ENCODE measurements at places on chromosomes 6 and 20. TPM values are rescaled to one million over a fixed set of nuclear protein-coding genes. Genes with fewer than 3 reads are reported as not detected.
A peak's percentile ranks its signal among the peaks of the same experiment; 100 is the strongest.

DNA sequence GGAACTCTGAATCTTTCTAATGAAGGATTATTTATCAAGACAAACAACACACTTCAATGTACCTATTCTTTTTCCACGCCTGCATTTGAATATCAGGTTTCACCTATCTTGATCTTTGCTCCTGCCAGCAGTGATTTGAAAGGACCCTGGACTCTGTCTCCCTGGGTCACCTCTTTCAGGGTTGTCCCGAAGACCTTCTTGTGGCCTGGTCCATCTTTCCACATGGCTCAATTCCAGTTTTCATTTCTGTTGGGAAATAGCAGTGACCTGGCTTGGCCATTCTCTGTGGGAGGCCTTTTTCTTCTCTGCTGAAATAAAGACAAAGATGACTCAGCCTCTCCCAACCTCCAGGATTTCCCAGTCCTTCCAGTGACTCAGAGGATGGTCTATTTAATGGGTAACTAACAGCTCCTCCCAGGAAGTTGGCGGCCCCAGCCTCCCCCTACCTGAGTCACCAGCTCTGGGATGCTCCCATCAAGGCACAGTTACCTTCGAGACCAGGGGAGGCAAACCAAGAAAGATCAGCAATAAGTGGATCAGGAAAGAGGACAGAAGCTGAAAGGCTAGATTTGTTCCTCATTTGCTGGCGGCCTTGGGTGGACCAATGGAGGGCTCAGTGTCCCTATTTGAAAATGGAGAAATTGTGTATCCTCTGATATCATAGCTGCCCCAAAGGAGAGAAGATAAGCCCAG, 120.2 kb upstream of the RNF24 start:
- H3K27me3 ChIP-seq: no peaks in the 10 kb centered on the region
- H3K4me3 ChIP-seq: no peak overlapping the region
- H3K27ac ChIP-seq: no peak overlapping the region

DNA sequence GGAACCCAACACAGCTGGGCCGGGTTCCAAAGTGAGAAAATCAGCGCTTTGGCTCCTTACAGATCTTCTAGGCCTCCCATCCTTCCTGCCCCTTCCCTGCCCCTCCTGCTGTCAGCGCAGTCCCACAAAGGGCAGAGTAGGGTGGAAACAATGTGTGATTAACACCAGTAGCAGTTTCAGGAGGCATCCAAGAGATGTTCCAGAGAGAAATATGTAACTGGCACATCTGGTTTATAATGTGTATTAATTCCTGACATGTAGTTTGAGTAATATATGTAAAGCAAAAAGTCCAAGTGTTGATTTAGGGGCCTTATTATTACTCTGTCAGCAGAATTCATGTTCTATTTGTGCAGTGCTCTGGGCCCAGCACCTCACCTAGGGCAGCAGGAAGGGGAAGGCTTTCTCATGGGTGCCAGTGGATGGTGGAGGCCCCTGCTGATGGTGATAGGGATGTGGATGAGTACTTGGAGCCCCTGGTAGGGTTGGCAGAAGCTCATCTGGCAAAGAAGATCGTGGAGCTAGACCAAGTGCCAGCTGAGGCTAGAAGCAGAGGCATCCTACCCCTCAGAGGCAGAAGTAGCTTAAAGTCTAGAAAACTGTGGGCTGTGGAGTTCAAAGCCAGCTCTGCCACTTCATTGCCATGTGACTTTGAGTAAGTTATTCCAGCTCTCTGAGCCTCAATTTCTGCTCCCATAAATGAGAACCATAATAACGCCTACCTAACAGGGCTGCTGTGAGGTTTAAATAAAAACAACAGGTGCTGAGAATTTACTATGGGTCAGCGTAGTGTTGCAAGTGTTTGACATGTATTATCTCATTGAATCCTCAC, 22.4 kb upstream of the RALY start:
- no peaks in the 10 kb centered on the region for H3K27me3 ChIP-seq
- H3K4me3 ChIP-seq: no peak overlapping the region

DNA sequence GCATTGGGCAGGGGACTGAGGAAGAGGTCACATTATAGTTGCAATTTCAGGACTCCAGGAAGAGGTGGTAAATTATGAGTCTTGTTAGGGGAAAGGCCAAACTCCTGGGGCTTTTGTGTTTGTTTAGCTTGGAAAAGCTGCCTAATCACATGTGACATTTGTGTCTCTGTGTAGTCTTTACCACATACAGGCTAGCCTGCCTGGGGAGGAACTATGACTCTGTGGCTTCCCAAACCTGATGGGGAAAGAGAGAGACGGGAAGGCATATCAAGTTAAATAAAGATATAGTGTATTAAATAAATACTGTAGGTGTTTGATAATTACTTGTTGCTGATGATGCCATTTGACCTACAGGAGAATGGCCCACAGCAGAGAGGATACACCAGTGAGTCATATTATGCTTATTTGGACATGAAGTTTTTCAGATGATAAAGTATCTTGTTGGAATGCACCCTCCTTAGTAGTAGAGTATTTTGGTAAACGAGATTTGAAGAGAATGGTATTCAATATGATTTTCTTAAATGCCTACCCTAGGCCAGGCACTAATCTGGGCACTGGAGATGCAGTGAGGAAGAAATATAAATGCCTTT, 4.0 kb downstream of the BLTP3A start:
- H3K36me3 ChIP-seq: peaks cover 3% of the 10 kb centered on the region
- no peak for DNase-seq
- no peaks in the 10 kb centered on the region for H3K27me3 ChIP-seq
- H3K4me3 ChIP-seq: no peak overlapping the region

GRCh38 chr6:49551866-49552129, 1.3 kb downstream of the C6orf141 start:
- no peak for DNase-seq
- H3K27ac ChIP-seq: no peak overlapping the region
- peak overlapping the region; percentile 86 for H3K4me3 ChIP-seq
- H3K27me3 ChIP-seq: peaks cover 11% of the 10 kb centered on the region
- peaks cover 7% of the 10 kb centered on the region for H3K36me3 ChIP-seq
- H3K4me1 ChIP-seq: peaks cover 6% of the 10 kb centered on the region

GRCh38 chr6:104087765-104088164, 772.0 kb downstream of the HACE1 start:
- no peak overlapping the region for H3K27ac ChIP-seq
- DNase-seq: no peak
- no peak overlapping the region for H3K4me3 ChIP-seq
- H3K27me3 ChIP-seq: no peaks in the 10 kb centered on the region

- H3K36me3 ChIP-seq: 0 out of 3 replicates have a peak, but pooled peaks cover 5% of the 10 kb centered on the region
- no peak overlapping the region for H3K27ac ChIP-seq
- H3K4me1 ChIP-seq: no peaks in the 10 kb centered on the region
- H3K27me3 ChIP-seq: no peaks in the 10 kb centered on the region
- DNase-seq: no peak
Observed at GRCh38 chr6:132695773-132696172, 18.1 kb downstream of the VNN1 start.

DNA sequence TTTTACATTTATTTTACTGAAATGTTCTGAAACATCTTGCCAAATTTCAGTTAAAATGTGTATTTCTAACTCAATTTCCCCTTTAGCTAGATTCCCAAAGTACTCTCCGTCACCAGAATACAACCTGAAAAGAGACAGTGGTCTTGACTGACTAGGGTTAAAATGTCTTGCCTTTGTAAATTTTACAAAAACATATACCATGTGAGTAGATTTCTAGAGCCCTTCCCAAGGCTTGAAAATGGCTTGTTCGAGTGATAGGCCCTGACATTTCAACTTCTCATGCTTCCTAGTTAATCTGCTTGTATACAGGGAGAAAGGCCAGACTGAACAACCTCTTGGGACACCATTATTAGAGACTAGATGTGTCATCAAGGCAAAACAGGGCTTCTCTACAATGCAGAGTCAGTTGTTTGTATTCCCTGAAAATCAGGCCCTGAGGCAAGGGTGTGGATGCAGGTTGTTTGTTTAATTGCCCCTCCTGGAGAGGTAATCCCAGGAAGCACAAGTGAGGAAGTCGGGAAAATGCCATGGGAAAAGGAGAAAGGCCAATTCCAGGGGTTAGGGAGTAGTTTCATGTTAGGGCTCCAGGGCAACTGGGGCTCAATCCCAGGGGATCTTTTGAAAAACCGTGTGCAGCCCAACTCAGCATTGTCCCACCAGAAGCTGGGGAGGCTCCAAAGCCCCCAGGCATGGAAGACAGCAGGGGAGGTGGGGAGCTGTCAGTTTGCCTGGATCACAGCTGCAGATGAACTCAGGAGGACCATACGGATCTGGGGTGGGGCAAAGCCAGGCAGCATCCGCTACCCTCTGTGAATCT, 11.6 kb upstream of the TFB1M start:
- DNase-seq: no peak
- H3K4me1 ChIP-seq: peaks cover 2% of the 10 kb centered on the region
- no peaks in the 10 kb centered on the region for H3K27me3 ChIP-seq
- H3K4me3 ChIP-seq: no peak overlapping the region

COL12A1 gene
- total RNA-seq: 1.4 TPM

MAS1 gene
- total RNA-seq: 0.02 TPM

RAET1L gene
- not detected for total RNA-seq

BEND6 gene
- 2.3 TPM for total RNA-seq

Data from H9 (cell line).